NCI-H146 (cell line): ENCODE measurements at places on chromosomes 12 and 14.

GRCh38 chr14:57066463-57066862, 202.2 kb downstream of the EXOC5 start:
- no peak for DNase-seq

GRCh38 chr14:60274448-60274847, 25.4 kb downstream of the PPM1A start:
- no peak for DNase-seq

DNA sequence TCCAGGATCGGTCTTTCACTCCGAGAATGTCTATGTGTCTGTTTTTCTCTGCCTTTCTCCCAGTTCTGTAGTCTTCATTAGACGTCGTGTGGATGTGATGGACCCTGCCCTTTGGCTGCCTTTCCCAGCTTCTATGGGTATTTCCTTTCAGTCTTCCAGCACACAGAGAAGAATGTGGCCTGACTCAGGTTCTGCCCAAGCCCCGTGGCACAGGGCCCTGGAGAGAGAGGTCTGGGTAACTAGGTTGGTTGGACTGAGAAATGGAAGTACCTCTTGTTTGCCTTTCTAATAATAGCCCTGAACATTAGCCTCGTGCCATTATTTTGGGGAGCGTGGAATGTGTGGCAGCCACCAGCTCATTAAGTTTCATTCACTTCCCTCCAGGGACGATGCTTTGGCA, 3.8 kb downstream of the FOXJ2 start:
- no peak for DNase-seq

GRCh38 chr12:13173012-13173932, 23.3 kb upstream of the EMP1 start:
- no peak for DNase-seq

DNA sequence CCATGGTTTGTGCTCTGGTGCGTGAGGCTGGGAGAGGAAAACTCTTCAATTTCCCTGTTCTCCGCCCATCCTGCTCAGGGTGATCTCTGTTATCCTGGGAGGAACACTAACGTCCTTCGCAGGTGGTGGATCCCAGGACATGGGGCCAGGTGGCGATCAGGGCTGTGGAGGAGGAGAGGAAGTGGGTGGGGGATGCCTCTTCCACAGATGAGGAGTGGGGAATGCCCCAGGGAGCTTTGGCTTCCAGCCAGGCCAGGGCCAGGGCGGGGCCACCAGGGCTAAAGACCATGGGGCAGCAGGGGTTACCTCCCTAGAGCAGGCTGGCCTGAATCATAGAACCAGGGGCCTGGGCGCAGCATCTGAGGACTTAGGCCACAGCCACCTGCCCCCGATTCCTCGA, 3.3 kb upstream of the KRT75 start:
- DNase-seq: peak; percentile 39

DNA sequence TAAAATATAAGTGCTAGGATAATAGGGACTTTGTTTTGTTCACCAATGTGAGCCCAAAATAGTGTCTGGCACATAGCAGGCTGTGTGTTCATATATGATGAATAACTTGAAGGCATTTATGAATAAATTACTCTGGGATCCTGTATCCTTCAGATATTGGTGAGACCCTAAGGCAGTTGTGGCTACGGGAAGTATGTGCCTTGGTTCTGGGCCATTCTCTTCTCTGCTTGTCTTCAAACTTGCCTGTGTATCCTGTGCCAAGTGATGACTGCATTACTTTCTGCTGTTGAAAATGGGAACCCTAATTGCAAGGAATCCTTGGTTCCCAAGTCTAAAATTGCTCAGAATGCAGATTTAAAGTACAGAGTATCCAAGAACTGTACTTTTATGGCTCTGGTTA, 67.6 kb upstream of the KTN1 start:
- no peak for DNase-seq
